ENCODE measurements at places on chromosomes 7 and 10. TPM values are rescaled to one million over a fixed set of nuclear protein-coding genes. Genes with fewer than 3 reads are reported as not detected.

LRRC61 gene
- 1.8 TPM for total RNA-seq

ASZ1 gene
- total RNA-seq: not detected

DNA sequence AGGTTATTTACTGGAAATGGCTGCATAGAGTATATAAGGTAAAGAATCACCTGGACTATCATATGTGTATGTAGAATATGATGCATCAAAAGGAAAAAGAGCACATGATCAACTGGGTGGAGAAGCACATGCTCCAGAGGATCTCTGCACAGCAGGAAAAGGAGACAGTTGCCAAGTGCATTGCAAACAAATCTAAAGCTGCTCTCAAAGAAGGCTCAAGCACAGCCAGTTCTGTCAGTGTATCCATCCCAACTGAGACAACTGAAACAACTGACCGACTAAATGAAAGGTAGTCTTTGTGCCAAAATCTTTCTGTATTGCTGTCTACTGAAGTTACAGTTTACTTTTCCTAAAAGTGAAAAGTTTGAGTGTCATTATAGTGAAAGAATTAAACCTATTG is 83.2 kb upstream of the SGCE start:
- no peak for DNase-seq

- no peak for DNase-seq
Measured at GRCh38 chr10:96360331-96360730, 1.5 kb upstream of the OPALIN start.

DNA sequence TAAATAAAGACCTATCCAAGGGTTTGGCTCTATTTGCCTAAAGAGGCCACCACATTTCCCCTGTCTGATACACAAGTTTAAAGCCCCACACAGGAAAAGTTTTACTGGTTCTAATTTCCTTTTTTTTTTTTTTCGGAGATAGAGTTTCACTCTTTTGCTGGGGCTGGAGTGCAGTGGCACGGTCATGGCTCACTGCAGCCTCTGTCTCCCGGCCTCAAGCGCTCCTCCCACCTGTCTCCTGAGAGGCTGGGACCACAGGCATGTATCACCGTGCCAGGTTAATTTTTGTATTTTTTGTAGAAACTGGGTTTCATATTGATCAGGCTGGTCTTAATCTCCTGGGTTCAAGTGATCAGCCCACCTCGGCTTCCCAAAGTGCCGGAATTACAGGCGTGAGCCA is 53.3 kb upstream of the ASAH2 start:
- no peak for DNase-seq

DNA sequence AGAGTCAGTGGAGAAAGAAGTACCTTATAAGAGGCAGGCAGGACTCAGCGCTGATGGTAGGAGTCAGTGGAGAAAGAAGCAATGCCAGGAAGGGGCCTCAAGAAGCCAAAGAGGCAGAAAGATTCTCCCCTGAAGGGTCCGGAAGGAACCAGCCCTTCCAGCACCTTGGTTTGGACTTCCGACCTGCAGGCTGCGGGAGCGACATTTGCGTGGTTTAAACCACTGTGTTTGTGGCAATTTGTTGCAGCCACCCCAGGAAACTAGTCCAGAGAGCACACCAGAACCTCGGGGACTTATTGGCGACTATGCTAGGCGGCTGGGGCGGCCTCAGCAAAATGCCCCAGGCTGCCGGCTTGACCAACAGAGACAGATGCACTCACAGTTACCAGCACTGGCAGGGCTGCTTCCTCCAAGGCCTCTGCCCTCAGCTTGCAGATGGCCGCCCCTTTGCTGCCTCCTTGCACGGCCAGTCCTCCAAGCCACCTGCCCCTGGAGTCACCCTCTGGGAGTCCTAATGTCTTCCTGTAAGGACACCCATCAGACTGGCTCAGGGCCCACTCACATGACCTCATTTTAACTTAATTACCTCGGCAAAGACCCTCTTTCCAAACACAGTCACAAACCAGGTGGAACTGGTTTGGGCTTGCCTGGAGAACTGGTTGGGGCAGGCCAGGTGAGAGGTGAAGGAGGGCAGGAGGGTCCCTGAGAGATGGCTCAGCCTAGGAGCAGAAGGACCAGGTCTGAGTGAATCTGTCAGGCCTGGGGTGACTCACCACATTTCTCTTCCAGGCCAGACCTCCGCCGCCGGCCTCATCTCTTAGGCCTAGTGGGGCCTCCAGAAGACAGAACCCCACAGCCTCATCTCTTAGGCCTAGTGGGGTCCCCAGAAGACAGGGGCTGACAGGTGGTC is 26.1 kb downstream of the CALML3 start:
- DNase-seq: peak; percentile 89

GRCh38 chr10:30433306-30433729 is 666 bp upstream of the MAP3K8 start:
- DNase-seq: peak; percentile 80
